RWPE2 (cell line): ENCODE measurements at places on chromosomes 7 and 10.

GRCh38 chr10:128863411-128863810 is 603.6 kb upstream of the MGMT start:
- no peaks in the 10 kb centered on the region for H3K4me1 ChIP-seq
- H3K4me3 ChIP-seq = no peak overlapping the region
- no peak overlapping the region for H3K27ac ChIP-seq
- H3K27me3 ChIP-seq = no peaks in the 10 kb centered on the region
- DNase-seq = no peak

- H3K27me3 ChIP-seq = no peaks in the 10 kb centered on the region
- no peaks in the 10 kb centered on the region for H3K36me3 ChIP-seq
- DNase-seq = no peak
- H3K4me1 ChIP-seq = no peaks in the 10 kb centered on the region
- no peak overlapping the region for H3K4me3 ChIP-seq
Measured at GRCh38 chr7:115013886-115014285, 92.0 kb downstream of the MDFIC start.

DNA sequence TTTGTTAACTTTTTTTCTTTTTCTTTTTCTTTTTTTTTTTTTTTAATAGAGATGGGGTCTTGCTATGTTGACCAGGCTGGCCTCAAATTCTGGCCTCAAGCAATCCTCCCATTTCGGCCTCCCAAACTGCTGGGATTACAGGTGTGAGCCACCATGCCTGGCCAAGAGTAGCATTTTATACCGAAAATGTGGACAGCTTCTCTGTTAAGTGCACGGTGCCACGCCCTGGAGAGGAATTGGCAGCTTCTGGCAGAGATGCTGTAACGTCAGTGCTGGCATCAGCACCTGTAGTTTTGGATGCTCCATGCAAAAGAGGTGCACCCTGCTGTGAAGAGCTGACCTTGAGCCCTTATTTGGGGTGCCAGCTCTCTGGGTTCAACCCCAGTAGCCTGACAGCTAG is 18.2 kb downstream of the IL15RA start:
- H3K36me3 ChIP-seq = no peaks in the 10 kb centered on the region
- no peak for DNase-seq
- peaks cover 7% of the 10 kb centered on the region for H3K4me1 ChIP-seq
- no peaks in the 10 kb centered on the region for H3K27me3 ChIP-seq
- no peak overlapping the region for H3K4me3 ChIP-seq
- peak overlapping the region; percentile 21 for H3K27ac ChIP-seq

DNA sequence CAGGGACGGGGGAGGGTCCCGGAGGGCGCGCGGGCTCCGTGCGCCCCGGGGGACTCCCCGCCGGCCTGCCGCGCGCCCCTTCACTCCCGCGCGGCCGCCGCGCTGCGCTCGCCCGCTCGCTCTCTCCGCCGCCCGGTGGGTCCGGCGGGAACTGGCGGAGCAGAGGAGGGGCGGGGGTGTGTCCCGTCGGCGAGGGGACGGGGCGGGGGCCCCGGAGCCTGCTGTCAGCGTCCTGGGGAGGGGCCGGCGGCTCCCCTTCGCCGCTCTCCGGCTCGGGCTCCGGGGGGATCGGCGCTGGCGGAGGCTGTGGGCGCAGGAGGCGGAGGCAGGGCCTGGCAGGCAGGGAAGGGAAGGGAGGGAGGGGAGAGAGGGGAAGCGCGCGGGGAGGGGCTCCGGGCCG is at the start of gene SH3PXD2A:
Gene SH3PXD2A, minus strand, starts transcription at position 153 of the 400 bp plus-strand sequence. CDS start 310 bp downstream, outside the sequence.
- H3K27ac ChIP-seq = peak within 1 kb of the TSS; percentile 89
- H3K4me3 ChIP-seq = peak within 1 kb of the TSS; percentile 95
- peaks cover 38% of the 10 kb centered on the region for H3K4me1 ChIP-seq
- no peaks in the 10 kb centered on the region for H3K27me3 ChIP-seq
- peaks cover 37% of the 10 kb centered on the region for H3K36me3 ChIP-seq

DNA sequence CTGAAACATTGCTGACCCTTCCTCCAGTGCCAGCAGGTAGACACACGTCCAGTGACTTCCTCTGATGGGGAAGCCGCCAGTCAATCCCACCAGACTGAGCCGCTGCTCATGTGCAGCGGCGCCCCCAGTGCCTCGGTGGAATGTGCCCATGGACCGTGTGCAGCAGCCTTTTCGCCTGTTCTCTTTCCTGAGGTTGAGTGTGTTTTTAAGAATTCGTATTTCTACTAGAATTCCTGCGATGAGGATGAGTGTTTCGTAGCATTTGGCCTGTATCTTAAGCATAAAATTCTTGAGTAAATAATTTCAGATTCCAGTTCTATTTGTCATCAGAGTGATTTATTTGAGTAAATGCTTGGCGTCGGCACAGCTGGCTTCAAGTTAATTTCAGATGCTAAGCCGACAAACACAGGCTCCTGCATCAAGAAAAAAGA is 35.4 kb downstream of the BNIP3 start:
- peak overlapping the region; percentile 98 for H3K27ac ChIP-seq
- peaks cover 70% of the 10 kb centered on the region for H3K36me3 ChIP-seq
- peak; percentile 63 for DNase-seq
- H3K4me1 ChIP-seq = peaks cover 42% of the 10 kb centered on the region
- no peak overlapping the region for H3K4me3 ChIP-seq
- no peaks in the 10 kb centered on the region for H3K27me3 ChIP-seq

DNA sequence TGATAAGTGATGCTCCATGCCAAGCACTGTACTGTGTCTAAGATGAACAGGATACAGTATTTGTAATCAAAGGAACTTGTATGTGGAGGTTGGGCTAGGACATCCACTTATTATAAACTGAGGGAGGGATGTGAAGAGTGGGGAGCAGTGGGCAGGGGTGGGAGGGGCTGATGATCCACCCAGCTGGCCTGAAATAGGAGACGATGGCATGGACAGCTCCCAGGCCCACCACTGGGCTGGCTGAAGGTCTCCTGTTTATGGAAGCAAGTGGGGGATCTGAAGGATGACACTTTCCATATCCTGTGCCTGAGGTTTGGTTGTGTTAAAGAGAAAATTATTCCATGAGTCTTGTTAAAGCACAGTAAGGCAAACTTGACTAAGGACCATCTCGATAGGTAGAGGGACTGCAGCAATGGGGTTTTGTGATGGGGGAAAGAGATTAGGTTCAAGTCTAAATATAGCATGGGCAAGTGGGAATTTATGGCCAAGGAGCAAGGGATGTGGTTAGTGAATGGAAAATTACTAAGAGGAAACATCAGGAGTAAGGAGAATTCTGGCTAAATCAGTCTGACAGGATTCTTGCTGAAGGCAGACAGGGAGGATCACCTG is 124.6 kb downstream of the CCNY start:
- no peaks in the 10 kb centered on the region for H3K36me3 ChIP-seq
- no peaks in the 10 kb centered on the region for H3K4me1 ChIP-seq
- no peak overlapping the region for H3K27ac ChIP-seq
- no peaks in the 10 kb centered on the region for H3K27me3 ChIP-seq

GRCh38 chr10:80182986-80183385 is 22.4 kb downstream of the ANXA11 start:
- peaks cover 5% of the 10 kb centered on the region for H3K4me1 ChIP-seq
- peaks cover 15% of the 10 kb centered on the region; the same call in 1 of the 2 replicates for H3K36me3 ChIP-seq
- no peak overlapping the region for H3K27ac ChIP-seq
- no peak overlapping the region for H3K4me3 ChIP-seq
- no peaks in the 10 kb centered on the region for H3K27me3 ChIP-seq
- DNase-seq = no peak

- peaks cover 44% of the 10 kb centered on the region for H3K27me3 ChIP-seq
- no peak for DNase-seq
- H3K4me1 ChIP-seq = peaks cover 3% of the 10 kb centered on the region
- no peak within 1 kb of the TSS for H3K27ac ChIP-seq
Measured at GRCh38 chr10:89207181-89207800, at the start of gene CH25H. Gene CH25H, minus strand, starts transcription at chr10:89207317. Its CDS starts 25 bp downstream, at chr10:89207292.

- H3K27me3 ChIP-seq = no peaks in the 10 kb centered on the region
- H3K4me1 ChIP-seq = peaks cover 8% of the 10 kb centered on the region
- DNase-seq = no peak
Measured at GRCh38 chr10:4271193-4271592, 486.2 kb upstream of the KLF6 start.

DNA sequence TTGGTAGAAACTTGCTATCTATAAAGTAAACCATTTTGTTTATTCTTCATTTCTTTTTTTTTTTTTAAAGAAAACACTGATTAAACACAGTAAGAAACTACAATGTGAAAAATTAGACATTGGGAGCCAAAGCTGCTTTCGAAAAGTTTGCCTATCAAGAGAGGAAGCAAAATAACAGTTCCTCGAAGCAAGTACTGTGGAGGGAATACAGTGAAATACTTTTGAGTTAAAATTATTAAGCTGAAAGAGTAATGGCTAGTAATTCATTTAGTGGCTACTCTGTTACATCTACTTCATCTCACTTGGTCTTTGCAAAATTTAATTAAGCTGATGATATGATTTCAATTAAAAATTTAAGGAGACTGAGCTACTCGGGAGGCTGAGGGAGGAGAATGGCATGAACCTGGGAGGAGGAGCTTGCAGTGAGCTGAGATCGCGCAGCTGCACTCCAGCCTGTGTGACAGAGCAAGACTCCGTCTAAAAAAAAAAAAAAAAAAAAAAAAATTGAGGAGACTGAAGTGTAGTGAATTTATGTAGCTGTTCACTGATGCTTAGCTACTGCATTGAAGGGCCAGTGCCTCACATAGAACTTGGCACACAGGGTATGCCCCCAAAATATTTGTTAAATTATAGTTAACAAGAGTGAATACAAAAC is 982.1 kb upstream of the MBL2 start:
- H3K27me3 ChIP-seq = no peaks in the 10 kb centered on the region
- no peaks in the 10 kb centered on the region for H3K4me1 ChIP-seq
- DNase-seq = no peak
- no peak overlapping the region for H3K27ac ChIP-seq
- H3K36me3 ChIP-seq = no peaks in the 10 kb centered on the region

- H3K4me1 ChIP-seq = peaks cover 43% of the 10 kb centered on the region
- peak overlapping the region; percentile 98 for H3K27ac ChIP-seq
- peak; percentile 92 for DNase-seq
Measured at GRCh38 chr10:11881477-11882417, 58.6 kb downstream of the PROSER2 start.

GRCh38 chr10:305034-305433 is 169.8 kb downstream of the ZMYND11 start:
- H3K4me3 ChIP-seq = no peak overlapping the region
- no peak for DNase-seq
- H3K27me3 ChIP-seq = no peaks in the 10 kb centered on the region

- H3K27me3 ChIP-seq = no peaks in the 10 kb centered on the region
- peak within 1 kb of the TSS; percentile 70 for H3K4me3 ChIP-seq
- peaks cover 11% of the 10 kb centered on the region for H3K4me1 ChIP-seq
- no peak for DNase-seq
- no peaks in the 10 kb centered on the region for H3K36me3 ChIP-seq
Measured at GRCh38 chr10:127906548-127907377, at the start of gene PTPRE. Gene PTPRE, plus strand, starts transcription at chr10:127907103. Its CDS starts 133,779 bp downstream, at chr10:128040882.

DNA sequence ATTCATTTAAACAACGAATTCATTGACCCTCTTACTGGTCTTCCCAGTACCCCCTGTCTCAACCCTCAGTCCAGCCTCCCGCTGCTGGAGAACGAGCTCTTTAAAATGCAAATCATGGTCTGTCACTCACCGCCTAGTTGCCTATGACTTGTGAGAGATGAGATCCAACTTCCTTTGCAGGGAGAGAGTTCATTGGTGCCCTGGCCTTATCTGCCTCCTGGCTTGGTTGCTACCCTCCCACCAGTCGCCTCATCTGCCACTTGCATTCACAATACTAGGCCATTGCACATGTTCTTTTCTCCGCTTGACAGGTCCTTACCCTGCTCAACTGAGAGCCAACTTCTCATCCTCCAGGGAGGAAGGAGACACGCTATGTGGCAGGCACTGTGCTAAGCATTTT is 54.0 kb upstream of the MXI1 start:
- H3K4me1 ChIP-seq = no peaks in the 10 kb centered on the region
- H3K4me3 ChIP-seq = no peak overlapping the region
- no peak for DNase-seq
- H3K36me3 ChIP-seq = no peaks in the 10 kb centered on the region
- H3K27ac ChIP-seq = no peak overlapping the region
- no peaks in the 10 kb centered on the region for H3K27me3 ChIP-seq

DNA sequence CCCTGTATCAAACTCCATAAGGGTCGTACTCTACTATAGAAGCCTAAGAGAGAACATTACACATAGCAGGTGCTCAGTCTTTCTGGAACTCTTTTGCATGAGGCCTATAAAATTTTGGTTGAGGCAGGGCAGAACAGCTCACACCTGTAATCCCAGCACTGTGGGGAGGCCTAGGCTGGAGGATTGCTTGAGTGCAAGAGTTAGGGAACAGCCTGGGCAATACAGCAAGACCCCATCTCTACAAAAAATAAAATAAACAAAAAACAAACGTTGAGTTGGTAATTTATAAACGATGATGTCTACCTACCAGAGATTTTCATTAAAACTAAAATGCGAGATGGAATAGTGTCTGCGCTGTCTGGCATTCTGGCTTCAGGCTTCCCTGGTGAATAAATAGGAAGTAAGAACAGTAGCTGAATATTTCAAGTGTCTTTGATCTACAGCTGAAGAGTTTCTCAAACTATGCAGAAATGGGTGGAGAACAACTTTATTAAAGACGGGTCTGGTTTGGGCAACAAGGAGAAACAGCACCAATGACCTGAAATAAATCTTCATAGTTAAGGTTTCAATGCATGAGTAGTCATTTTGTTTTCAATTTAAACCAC is 774 bp downstream of the PON2 start:
- H3K27me3 ChIP-seq = no peaks in the 10 kb centered on the region
- H3K4me1 ChIP-seq = peaks cover 6% of the 10 kb centered on the region
- H3K4me3 ChIP-seq = peak overlapping the region; percentile 56
- no peak for DNase-seq
- H3K36me3 ChIP-seq = 0 out of 2 replicates have a peak, but pooled peaks cover 10% of the 10 kb centered on the region
- H3K27ac ChIP-seq = peak overlapping the region; percentile 52

GRCh38 chr7:137007001-137007694 is 138.7 kb downstream of the CHRM2 start:
- no peak overlapping the region for H3K4me3 ChIP-seq
- no peak overlapping the region for H3K27ac ChIP-seq
- H3K4me1 ChIP-seq = no peaks in the 10 kb centered on the region
- DNase-seq = no peak
- H3K36me3 ChIP-seq = no peaks in the 10 kb centered on the region

DNA sequence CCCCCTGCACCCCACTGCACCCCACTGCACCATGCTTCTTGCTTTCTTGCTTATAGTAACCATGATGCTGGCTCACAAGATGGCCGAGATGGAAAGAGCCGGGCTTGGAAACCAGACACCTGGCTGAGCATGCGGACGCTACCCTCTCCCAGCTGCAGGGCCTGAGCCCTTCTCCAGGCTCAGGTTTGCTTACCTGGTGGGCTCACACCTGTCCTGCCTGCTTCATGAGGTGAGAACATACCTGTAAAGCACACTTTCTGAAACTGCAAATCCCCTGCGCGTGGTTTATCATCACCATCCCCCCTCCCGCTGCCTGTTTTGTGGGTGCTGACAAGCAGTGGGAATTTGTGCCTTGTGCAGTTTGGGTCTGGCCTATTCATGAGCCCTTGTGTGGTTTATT is 302.7 kb downstream of the GLRX3 start:
- DNase-seq = no peak
- H3K27me3 ChIP-seq = no peaks in the 10 kb centered on the region
- no peak overlapping the region for H3K4me3 ChIP-seq
- H3K27ac ChIP-seq = no peak overlapping the region

- H3K36me3 ChIP-seq = peaks cover 36% of the 10 kb centered on the region
- H3K4me3 ChIP-seq = no peak overlapping the region
- no peak overlapping the region for H3K27ac ChIP-seq
- no peak for DNase-seq
Measured at GRCh38 chr7:2734084-2734686, 46.2 kb downstream of the AMZ1 start.

GRCh38 chr7:107274506-107274905 is 105.7 kb downstream of the HBP1 start:
- H3K4me1 ChIP-seq = no peaks in the 10 kb centered on the region
- H3K36me3 ChIP-seq = no peaks in the 10 kb centered on the region; the same call in 1 of the 2 replicates
- H3K27me3 ChIP-seq = no peaks in the 10 kb centered on the region
- no peak overlapping the region for H3K27ac ChIP-seq
- H3K4me3 ChIP-seq = no peak overlapping the region
